HT-29 (cell line): ENCODE measurements at places on chromosomes 7 and 10. TPM values are rescaled to one million over a fixed set of nuclear protein-coding genes. Genes with fewer than 3 reads are reported as not detected.

Gene ABI1
- 27.0 and 30.1 TPM in 2 replicates for total RNA-seq

DNA sequence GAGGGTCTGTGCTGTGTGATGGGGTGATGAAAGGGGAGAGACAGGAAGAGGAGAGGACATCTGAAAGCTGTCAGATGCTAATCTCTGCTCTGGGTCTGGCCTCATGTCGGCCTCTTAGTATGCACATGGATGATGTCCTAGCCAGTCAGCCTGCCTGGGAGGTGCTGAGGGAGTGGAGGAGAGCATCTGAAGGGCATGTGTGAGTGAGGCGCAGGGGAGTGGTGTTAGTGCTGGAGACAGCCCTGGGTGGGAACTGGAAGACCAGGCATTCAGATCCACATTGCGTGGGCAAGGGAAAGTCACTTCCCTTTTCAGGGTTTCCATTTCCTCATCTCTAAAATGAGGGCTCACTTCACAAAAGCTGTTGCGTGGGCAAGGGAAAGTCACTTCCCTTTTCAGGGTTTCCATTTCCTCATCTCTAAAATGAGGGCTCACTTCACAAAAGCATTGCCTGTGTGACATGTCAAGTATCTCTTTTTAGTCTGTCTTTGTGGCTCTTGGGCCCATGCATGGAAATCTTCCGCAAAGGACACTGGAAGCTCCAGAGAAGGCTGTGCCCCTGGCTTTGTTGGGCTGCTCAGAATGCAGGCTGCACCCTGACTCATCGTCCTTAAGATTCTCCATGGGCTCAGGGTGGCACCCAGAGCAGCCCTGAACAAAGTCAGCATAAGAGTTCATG, 10.0 kb downstream of the SFTPD start:
- DNase-seq, result no peak

GRCh38 chr7:98126311-98127142, 19.9 kb downstream of the LMTK2 start:
- DNase-seq, result no peak

GRCh38 chr10:33005322-33006301, 47.6 kb upstream of the ITGB1 start:
- DNase-seq, result peak; percentile 81

DNA sequence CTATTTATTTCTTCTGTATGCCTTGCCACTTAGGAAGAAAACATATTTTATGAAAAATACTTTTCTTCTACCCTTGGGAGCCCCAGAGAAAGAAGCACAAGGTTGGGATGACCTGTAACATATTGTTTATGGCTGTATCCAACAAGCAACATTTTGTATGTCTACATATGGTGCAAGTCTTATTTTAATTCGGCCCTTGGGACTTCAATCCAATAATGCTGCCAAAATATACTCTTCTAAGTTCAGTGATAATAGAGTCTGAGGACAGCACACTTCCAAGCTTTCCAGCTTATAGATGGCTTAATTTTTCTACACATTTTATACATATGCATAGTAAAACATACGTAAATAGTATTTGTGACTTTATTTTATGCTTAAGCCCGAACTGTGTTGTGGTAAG, 318.5 kb upstream of the SEMA3A start:
- DNase-seq, result no peak

GRCh38 chr7:28666154-28666553, 253.8 kb downstream of the CREB5 start:
- no peak for DNase-seq

- no peak for DNase-seq
Observed at GRCh38 chr7:53050433-53050832, 15.0 kb downstream of the POM121L12 start.

DNA sequence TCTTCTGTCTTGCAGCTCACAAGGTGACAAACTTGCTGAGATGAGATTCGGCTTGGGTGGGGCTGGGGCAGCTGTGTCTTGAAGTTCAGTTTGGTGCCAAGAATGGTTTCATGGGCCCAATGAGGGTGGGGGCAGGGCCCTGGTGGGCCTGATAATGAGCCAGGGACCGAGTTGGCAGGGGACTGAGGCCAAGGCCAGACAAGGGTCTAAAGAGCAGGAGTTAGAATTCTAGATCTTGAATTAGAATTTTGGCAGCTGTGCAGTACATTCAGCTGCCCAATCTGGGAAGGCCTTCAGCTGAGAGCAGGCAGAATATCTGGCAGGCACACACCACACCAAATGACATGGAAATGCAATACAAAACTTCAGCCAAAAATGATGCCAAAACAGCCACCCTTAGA, 1.5 kb upstream of the JAZF1 start:
- no peak for DNase-seq
